ENCODE measurements at places on chromosomes 11 and 22.

DNA sequence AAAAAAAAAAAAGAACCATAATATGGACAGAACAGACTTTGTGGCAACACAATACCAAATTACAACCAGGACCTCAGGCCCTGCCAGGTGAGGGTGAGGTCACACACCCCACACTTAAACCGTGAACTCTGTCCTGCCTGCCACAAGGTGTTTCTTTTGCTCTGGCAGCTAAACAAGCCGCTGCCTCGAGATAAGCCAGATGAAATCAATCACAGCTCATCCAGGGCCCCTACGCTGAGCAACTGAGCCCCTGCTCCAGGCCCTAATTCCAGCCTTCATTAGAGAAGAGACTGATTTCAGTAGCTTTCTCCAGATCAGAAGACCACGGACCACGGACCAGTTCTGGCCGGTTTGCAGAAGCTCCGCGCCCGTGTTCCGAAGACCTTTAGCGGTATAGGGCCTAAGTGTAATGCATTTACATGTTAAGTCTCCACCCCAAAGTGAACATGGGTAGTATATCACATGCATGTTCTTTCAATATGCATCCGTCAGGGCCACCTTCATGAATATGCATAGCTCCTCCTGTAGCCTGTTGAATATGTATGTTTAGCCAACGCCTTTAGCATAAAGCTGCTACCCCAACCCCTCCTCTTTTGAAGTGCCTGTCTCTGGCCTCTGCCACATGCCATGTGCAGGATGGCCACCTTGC, 14.8 kb upstream of the RAC2 start:
- peak; percentile 16 for DNase-seq

- DNase-seq = peak; percentile 73
These were observed 40.5 kb upstream of the RIC3 start for GRCh38 chr11:8209208-8209807.

DNA sequence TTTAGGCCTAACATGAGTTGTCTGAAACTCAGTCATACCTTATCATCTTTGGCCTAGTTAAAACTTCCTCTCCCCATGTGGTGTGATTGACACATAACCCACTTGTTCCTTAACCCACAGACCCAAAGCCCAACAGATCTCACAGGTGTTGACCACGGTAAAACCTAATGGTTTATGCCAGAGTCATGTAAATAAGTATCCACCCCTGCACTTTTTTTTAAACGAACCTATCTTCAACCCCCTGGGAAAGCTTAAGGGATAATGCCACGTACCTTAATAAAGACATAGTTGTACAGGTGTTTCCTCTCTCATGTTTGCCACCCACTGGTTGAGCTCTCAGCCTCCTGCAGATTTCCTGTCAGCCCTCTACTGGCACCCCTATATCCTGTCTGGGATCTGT, 709.3 kb upstream of the CCDC179 start:
- DNase-seq = no peak

DNA sequence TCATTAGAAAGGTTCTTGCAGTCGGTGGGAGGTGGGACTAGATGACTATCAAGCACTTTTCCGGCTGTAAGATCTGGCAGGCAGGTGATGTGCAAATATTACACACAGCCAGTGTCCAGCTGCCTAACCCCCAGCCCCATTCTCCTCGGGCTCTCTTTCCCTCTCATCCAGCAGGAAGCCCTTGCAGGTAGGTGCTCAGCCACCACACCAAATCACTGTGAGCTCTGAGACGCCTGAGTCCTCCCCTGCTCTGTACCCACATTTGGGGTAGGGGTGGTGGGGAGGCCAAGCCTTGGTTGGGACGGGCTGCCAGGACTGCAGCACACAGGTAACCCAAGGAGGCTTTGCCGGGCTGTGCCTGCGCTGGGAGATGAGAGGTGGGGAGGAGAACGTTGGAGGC, 601 bp downstream of the ART5 start:
- DNase-seq = no peak

- no peak for DNase-seq
These were observed 128.0 kb downstream of the RBFOX2 start for GRCh38 chr22:35900483-35901168.

DNA sequence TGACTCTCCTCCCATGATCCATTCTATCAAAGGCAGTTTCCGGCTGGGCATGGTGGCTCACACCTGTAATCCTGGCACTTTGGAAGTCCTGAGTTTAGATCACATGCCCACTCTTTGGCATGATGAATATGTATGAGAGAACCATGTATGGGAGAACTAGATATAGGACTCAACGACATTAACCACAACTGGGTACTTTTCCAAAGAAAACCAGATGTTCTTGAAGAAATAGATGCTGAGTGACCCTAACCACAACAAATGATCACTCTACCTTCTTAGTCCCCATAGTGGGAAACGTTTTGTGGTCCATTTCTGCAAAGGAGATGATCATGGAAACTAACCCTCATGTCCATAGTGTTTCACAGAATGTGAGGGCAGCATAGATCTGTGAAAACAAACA, 13.6 kb downstream of the FJX1 start:
- no peak for DNase-seq

GRCh38 chr11:100419518-100419917, 267.6 kb upstream of the ARHGAP42 start:
- no peak for DNase-seq

DNA sequence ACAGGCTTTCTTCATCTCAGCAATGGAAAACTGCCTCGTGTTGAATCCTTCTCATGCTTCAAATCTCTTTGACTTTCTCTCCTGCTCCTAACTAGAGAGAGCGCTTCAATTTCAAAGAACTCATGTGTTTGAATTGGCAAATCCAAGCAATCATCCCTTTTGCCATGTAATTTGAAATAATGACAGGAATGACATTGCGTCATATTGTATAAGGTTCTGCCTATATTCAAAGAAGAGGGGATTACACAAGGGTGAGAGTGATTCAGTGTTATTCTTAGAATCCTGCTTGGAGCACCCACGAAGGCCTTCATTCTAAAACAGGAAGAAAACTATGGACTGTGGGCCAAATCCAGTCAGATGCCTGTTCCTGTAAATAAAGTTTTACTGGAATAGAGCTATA, 720.6 kb downstream of the JRKL start:
- DNase-seq = no peak

DNA sequence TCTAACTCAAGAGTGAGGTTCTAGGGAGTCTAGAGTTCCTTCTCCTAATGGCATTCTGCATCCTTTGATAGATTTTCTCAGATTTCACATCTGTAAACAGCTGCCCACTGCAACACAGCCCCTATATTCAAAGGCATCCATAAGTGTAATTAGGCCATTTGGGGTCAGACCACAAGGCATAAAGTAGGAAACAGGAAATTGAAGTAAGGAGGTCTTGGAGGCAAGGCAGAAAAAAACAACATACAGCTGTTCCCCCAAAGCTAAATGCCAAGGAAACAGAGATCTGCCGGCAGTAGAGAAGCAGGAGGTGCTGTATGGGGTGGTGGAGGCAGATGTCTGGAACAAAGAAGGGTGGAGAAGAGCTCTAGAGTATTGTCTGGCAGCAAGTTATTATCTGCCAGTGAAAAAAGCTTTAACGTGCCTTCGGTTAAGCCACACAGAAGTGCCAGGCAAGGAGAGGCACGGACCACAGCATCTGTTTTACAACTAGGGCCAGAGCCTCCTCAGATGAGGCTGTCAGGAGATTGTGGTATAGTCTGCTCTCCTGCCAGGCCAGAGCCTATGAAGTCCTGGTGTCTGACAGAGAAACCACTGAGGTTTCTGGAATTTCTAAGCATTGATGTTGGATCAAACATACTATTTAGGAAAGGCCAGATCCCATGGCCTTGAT, 100.2 kb upstream of the CHRM4 start:
- no peak for DNase-seq

- no peak for DNase-seq
These were observed 136.8 kb downstream of the NXPE2 start for GRCh38 chr11:114815176-114815575.

DNA sequence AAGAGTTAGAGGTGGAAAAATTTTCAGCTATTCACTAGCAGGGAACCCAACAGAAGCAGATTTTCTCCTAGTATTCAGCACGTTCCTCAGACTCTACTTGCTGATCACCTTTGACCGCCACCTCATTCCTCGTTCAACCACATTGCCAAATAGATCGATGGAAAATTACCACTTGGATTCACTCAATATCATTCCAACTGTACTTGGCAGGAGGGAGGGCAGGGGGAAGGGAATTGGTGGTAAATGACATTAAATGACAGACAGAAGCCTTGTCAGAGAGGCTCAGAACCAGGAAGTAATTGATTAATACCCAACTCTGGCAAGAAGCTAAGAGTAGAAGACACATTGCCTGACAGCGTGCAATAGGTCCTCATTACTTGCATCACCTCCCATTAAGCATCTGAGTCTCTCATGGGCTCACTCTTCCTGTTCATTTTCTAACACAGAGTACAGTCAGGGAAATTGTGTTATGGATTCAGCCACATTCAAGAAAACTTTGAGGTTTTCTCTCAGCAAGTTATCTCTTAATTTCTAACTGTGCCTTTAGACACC, 240.5 kb upstream of the FAT3 start:
- DNase-seq = no peak

DNA sequence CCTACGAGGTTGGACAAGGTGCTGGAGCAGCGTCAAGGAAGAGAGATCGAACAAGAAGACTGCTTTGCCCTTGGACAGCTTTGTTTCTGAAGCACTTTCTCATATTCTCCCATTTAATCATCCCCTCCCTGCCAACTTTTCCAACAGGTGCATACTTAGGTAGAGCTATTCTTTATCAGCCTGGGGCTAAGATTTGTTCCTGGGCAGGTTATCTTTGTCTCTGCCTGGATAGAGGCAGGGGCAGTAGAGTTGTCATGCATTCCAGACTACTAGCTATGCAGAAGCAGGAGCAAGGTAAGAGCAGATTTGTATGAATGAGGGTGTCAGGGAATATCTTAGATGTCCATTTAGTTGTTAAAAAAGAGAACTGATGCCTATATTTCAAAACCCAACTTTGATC, 82.3 kb downstream of the PTPRJ start:
- no peak for DNase-seq

- DNase-seq = no peak
These were observed 4.7 kb downstream of the ANO1 start for GRCh38 chr11:70082829-70083228.

GRCh38 chr11:116930177-116930576, 92.8 kb upstream of the APOA1 start:
- peak; percentile 45 for DNase-seq

DNA sequence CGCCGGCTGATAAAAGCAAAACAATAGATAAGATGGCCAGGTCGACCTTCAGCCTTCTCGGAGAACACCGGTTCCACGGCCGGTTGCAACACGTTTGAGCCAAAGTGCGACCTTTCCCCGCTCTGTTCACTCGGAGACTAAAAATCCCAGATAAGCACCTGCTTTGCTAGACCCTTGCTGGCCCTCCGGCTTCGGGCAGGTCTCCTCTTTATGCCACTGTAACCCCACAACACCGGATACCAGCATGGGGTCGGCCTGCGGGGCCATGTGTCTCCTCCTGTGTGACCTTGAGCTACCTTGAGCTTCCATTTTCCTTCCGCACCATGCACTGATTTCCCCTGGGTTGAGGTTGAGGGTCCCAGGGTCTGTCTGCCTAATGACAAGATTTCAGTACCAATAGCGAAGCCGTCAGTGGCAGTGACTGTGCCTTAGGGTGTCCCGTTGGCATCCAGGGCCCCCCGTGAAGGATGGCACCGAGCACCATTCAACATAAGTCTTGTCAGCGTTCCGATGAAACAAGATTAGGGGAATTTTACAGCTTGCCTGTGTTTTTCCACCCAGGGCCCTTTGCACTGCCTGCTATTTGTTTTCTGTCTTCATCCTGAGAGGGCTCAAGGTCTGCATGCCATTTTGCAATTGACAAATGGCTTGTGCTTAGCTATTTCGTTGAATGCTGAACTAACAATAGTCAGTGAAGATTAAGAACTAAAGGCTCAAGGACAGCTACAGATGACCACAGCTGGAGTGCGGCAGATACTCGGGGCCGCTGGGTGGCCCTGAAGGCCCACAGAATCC, 118.6 kb downstream of the KCNQ1 start:
- no peak for DNase-seq

GRCh38 chr11:60915248-60915914, 1.4 kb downstream of the TMEM109 start:
- peak; percentile 90 for DNase-seq

DNA sequence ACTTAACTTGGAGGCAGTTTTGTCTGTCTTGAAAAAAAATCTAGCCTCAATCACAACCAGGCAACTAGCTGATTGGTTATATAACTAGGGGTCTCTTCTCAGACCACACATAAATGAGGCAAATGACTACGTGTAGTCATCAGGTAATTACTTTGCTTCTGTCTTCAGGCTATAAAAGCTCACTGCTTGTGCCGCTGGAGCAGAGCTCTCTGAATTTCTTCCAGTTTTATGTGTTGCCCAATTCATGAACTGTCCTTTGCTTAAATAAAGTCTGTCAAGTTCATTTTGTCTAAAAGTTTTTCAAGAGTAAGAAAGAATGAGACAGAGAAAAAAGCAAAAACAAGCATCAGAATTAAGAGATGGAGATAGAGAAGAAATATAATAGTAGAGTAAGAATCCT, 93.4 kb downstream of the MUC15 start:
- DNase-seq = no peak

GRCh38 chr11:108019870-108020540, 11.3 kb downstream of the CUL5 start:
- no peak for DNase-seq

All from B cell (primary cell).